ENCODE measurements at places on chromosomes 1 and 21.

- no peak for DNase-seq
Measured at GRCh38 chr1:3902111-3902511, 2.0 kb upstream of the C1orf174 start.

DNA sequence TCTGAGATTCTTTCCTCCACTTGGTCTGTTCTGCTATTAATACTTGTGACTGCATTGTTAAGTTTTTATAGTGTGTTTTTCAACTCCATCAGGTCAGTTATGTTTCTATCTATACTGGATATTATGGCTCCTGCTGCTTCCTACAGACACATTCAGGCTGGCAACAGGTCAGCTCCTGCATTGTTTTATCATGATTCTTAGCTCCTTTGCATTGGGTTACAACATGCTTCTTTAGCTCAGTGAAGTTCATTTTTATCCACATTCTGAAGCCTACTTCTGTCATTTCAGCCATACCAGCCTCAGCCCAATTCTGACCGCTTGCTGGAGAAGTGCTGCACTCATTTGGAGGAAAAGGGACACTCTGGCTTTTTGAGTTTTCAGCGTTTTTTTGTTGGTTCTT lies 37.3 kb upstream of the F3 start:
- DNase-seq: peak; percentile 56

GRCh38 chr1:191074881-191075280 lies 597.2 kb upstream of the BRINP3 start:
- no peak for DNase-seq

- no peak for DNase-seq
Measured at GRCh38 chr1:18285538-18285924, 177.9 kb downstream of the IGSF21 start.

GRCh38 chr1:203140743-203141520 lies 13.4 kb downstream of the ADORA1 start:
- DNase-seq: no peak

DNA sequence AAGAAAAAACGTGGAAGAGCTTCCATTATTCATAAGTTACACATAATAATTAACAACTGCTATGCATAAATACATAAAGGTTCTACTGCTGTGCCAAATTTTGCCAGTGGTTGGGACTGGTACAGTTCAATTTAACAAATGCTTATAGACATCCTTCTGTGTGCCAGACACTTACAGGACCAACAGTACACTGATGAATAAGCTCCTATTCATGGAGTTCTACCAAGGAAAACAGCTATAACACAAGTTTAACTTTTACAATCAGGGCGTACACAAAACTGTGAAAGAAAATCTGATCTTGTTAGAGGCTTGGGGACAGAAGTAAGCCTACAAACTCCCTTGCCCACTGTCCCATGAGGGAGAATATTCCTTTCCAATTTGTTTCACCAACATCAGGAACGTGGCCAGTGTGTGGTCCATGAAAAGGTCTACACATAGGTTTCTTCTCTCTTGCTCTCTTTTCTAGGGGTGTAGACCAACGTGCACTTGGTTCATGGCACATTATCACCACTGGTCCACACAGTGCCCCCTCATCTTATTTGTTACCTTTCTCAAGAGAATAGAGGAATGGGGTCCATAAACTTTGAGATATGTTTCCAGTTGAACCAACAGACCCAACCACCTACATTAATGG lies 10.1 kb downstream of the NRIP1 start:
- DNase-seq: no peak

- DNase-seq: peak; percentile 59
Measured at GRCh38 chr1:182563095-182563494, 26.0 kb downstream of the RNASEL start.

DNA sequence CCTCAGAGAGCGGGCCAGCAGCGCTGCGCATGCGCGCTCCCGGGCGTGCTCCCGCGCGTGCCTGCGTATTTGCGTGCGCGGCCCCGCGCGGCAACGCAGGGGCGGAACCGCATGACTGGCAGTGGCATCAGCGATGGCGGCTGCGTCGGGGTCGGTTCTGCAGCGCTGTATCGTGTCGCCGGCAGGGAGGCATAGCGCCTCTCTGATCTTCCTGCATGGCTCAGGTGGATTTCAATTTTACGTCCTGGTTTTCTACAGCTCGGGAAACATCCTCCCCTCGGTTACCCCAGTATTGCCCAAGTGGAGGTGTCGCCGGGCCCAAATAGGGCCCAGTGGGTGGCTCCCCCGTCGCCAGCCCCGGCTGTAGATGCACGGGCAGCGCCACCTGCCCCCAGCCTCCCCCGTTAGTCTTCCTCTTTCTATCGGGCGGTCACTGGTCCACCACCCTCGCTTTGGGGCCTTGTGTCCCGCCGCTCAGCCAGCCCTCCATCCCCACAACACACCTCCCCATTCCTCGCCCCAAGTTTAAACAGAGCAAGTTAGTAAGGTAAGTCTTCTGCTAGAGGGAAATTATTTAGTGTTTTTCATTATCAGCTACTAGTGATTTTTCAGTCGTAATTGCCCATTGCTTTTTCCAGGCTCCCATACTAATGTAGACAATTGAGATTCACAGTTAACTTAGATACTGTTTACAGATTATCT lies at the start of gene LYPLAL1:
Gene LYPLAL1 (plus strand): TSS at position 121 of the 702 bp plus-strand sequence. CDS start 13 bp downstream, at position 134.
- peak; percentile 76 for DNase-seq

DNA sequence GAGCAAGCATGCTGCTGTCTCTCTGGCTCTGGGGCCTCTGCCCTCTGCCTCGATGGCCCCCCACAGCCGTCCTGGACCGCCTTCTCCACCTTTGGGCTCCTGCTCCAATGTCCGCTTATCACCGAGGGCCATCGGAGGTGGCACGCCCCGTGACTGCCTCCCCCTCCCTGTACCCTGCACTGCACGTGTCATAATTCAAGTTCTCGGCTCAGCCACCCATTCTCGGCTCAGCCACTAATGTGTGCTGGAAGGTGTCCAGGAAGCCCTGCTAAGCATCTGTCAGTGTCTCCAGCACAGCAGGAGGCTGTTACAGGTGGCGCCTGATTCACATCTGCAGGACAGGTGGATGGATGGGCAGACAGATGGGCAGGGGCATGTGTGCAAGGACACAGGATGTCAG lies 45.5 kb downstream of the TP73 start:
- DNase-seq: no peak

DNA sequence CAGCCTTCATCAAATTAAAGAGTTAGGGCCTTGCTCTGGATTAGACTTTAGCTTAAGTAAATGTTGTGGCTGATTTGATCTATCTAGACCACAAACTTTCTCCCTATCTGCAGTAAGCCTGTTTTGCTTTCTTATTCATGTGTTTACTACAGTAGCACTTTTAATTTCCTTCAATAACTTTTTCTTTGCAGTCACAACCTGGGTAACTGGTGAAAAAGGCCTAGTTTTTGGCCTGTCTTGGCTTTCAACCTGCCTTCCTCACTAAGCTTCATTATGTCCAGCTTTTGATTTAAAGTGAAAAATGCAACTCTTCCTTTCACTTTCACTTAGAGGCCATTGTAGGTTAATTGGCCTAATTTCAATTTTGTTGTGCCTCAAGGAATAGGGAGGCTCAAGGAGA lies 12.5 kb upstream of the LPGAT1 start:
- no peak for DNase-seq

DNA sequence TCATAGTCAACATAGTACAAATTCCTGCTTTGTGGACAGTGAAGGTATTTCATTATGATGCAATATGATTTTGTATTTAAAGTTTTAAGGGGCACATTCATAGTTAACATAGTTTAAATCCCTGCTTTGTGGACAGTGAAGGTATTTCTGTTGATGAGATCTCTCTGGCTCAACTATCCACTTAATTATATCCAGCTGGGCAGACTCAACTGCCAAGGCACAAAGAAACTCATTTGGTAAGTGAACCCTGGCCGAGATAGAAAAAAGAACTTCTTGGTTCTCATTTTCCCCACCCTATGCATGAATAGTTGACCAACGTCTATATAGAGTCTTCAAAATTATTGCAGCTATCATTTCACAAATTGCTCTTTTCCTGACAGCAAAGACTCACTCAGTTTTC lies 1194.6 kb downstream of the NCAM2 start:
- no peak for DNase-seq

- DNase-seq: no peak
Measured at GRCh38 chr1:153364156-153364555, 6.5 kb downstream of the S100A9 start.

DNA sequence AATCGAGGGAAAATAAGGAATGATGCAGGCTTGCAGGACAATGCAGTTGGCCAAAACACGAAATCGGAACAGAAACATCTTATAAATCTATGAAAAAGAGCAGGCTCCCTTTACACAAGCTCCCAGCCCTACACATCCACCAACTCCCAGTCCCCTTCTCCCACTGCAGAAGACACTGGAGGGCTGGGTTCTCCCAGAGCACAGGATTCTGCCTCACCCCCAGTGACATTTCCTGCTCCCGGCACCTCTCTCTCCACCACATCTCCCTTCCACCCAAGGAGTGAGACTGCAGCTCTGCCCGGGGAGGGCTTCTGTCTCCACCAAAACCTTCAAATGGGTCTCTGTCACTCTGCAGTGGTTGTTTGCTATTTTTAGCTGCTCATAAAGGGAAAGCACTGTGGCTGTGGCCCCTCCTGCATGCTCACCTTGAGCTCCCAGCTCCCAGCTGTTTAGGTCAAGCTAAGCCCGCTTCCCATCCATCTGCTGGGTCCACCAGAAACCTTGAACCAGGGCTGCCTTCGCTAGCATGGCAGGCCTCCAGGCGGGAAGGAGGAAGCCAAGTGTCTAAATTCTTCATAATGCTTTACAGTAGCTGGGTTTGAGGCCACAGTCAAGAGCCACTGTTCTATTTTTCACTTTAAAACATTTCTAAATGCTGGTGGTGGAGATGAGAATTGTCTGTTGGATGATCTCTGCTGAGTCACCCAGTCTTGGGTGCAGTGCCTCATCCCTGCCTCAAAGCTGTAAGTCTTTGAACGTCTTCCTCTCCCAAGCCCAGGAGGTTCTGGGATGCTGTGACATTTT lies 3.3 kb upstream of the C2CD2 start:
- peak; percentile 80 for DNase-seq

- DNase-seq: no peak
Measured at GRCh38 chr1:115501476-115501875, 140.3 kb upstream of the VANGL1 start.

- peak; percentile 72 for DNase-seq
Measured at GRCh38 chr1:7290971-7291970, 479.8 kb upstream of the VAMP3 start.

DNA sequence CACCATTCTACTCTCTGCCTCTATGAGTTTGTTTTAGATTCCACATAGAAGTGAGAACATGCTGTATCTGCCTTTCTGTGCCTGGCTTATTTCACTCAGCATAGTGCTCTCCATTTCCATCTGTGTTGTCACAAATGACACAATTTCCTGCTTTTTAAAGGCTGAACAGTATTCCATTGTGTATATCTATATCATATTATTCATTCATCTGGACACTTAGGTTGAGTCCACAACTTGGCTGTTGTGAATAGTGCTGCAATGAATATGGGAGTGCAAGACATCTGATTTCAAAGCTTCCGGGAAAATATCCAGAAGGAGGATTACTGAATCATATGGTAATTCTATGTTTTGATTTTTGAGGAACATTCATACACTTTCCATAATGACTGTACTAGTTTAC lies 20.1 kb upstream of the DONSON start:
- peak; percentile 60 for DNase-seq

GRCh38 chr21:37737996-37738395 lies 178.3 kb downstream of the KCNJ6 start:
- no peak for DNase-seq
